Naive B cell (primary cell): ENCODE measurements at places on chromosomes 5 and 9. TPM values are rescaled to one million over a fixed set of nuclear protein-coding genes. Genes with fewer than 3 reads are reported as not detected.
A peak's percentile ranks its signal among the peaks of the same experiment; 100 is the strongest.

DNA sequence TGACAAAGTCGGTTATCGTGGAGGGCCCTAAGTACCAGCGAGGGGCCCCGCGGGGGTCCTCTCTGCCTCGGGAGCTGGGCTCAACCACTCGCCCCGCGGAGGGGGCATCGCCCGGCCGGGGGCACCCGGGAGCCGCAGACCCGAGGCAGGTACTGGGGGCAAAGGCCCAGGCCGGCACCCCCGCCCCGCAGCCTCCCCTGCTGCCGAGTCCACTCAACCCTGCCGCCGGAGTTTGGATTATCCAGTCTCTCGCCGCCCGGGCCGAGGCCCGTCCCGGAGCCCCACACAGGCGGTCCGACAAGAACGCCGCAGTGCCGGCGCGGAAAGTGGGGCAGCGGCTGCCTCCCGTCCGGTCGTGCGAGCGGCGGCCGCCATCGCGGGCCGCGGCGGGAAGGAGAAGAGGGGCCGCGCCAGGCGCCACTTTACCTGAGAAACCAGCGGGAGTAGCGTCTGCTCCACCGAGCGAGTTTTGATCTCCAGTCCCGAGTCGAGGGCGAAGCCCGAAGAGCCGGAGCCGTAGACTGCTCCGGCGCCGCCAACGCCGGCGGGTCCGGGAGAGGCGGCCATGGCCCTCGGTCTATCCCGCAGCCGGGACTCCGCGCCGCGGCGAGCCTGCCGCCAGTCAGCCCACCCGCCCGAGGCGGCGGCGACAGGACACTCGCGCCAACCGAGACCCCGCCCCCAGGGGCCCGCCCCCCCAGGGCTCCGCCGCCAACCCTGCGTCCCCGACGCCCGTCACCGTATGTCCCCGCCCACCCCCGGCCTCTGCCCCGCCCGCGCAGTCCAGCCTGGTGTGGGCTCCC lies at the start of gene CTNNAL1:
Gene CTNNAL1 (minus strand): TSS at position 624 of the 803 bp plus-strand sequence. CDS start 57 bp downstream, at position 567.
- peak; percentile 86 for DNase-seq

Gene REEP2
- polyA plus RNA-seq: not detected

Gene CCNO
- polyA plus RNA-seq: not detected

Gene LRRC19
- polyA plus RNA-seq: not detected
